ENCODE measurements at places on chromosomes 5 and 9.

DNA sequence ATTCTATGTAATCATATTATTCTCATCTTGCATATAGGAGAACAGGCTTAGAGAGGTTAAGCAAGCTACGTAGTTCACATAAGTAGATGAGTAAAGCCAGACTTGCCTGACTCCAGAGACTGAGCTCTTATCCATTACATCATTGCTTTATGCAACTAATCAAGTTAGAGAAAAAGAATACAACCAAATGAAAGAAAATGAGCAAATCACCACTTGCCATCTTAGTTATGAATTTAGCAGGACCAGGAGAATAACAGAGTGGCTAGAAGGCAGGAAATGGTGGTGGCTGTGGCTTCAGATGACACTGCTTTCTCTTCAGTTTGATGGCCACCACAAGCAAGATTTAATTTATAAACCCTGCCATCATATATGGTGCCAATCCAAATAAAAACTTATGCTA, 26.6 kb downstream of the POC5 start:
- DNase-seq, result no peak

GRCh38 chr9:37582548-37583157, 6.5 kb upstream of the FBXO10 start:
- DNase-seq, result no peak

DNA sequence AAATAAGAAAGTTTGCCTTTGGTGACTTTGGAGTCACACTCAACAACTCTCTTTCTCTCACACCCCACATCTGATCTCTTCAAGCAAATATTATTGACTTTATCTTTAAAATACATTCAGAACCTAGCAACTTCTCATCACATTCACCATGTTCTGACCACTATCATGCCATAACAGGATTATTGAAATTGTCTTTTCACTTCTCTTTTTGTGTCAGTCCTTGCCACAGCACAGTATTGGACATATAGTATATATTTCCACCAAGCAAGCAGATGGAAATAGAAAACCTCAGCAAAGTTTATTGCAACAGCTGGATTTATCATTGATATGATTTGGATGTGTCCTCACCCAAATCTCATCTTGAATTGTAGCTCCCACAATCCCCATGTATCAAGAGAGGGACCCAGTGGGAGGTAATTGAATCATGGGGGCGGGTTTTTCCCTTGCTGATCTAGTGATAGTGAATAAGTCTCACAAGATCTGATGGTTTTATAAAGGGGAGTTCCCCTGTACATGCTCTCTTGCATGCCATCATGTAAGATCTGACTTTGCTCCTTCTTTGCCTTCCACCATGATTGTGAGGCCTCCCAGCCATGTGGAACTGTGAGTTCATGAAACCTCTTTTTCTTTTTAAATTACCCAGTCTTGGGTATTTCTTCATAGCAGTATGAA, 26.9 kb upstream of the ITGA1 start:
- no peak for DNase-seq

GRCh38 chr9:77827104-77827784, 179.1 kb upstream of the GNA14 start:
- DNase-seq, result no peak

DNA sequence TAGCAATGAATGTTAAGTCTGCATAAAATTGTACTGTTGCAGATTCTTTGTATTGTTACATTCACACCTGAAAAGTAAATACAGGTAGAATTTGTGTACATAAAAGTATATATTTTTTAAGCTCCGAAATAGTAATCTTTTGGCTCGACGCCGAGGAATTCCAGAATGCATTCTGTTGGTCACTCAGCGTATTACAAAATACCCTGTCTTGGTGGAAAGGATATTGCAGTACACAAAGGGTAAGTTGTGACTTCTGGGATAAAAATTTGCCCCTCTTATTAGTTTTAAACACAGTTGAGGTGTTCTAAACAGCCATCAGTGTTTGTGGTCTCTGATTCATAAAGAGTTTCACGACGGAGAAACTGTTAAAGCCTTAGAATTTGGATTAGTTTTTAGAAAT, 257.6 kb downstream of the ARHGEF28 start:
- no peak for DNase-seq

DNA sequence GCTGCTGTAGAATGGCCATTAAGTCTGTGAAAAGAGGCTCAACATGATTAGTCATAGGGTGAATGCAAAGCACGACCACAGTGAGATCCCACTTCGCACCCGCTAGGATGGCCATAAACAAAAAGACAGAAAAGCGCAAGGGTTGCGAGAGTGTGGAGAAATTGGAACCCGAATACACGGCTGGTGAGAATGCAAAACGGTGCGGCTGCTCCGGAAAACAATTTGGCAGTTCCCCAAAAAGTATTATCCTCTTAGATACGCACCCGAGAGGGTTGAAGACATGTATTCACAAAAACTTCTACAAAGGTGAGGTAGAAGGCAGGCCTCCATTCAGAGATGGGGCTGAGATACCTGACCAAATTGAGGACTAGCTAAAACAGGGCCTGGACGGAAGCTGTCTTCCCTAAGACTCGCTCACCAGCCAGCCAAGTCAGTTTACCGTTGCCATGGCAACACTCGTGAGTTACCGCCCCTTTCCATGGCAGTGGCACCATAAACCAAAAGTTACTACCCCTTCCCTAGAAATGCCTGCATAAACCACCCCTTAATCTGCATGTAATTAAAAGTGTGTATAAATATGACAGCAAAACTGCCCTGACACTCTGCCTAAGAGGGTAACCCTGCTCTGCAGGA, 726 bp upstream of the PSMB7 start:
- DNase-seq, result no peak

GRCh38 chr5:163963881-163964280, 458.5 kb downstream of the MAT2B start:
- DNase-seq, result no peak

- DNase-seq, result peak; percentile 40
Observed at GRCh38 chr9:110744715-110745384, 76.3 kb downstream of the MUSK start.

DNA sequence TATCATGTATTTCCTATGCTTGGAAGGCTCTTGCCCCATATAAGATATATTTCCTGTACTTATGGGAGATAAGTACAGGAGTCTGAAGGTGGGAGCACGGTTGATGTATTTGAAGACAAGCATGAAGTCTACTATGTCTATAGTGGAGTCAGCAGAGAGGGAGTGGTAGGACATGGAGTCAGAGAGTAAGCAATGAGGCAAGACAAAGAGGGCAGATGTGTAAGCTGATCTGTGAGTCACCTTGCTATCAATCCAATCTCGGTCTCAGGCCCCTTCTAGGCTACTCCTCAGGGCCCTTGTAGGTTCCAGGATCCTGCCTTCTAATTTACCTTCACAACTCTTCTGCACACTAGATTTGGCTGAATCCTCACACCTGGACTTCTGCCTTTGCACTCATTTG, 105.5 kb downstream of the MACIR start:
- DNase-seq, result no peak
